ENCODE measurements at places on chromosomes 5 and 9.

- no peak for DNase-seq
These were observed 37.8 kb upstream of the SPDL1 start for GRCh38 chr5:169545762-169546161.

DNA sequence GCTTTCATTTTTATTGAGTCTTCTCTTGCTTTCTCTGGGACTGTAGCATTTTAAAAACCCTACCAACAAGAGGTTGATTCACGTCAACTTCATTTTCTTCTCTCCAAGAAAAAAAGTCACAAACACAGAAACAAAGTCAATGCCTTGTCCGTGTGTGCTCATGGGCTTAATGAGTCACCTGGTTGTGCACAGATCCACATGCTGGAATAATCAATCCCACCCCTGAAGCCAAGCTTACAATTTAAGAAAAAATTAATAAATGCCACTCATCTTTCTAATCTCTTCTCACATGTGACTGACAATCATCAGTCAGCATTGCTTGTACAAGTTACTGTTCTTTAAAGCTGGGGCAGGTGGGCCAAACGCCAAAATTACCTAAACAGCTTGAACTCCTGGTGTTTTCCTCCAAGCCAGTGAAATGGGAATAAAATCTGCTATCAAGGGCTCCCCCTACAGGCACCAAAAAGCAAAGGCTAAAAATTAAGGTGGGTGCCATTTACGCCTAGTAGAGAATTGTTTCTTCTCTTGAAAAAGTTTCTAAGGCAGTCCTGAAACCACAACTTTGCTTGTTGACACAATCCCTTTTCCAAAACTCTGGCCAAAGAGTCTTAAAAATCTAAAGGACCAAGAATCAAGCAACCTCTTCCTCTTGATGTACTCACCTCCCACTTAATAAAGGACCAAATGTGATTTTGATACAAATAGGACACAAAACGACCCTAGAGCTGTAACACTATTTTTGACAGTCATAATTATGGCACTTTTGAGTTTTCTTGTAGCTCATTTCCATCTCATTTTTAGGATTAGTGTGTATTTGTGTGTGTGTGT, 21.3 kb downstream of the TRMO start:
- no peak for DNase-seq

DNA sequence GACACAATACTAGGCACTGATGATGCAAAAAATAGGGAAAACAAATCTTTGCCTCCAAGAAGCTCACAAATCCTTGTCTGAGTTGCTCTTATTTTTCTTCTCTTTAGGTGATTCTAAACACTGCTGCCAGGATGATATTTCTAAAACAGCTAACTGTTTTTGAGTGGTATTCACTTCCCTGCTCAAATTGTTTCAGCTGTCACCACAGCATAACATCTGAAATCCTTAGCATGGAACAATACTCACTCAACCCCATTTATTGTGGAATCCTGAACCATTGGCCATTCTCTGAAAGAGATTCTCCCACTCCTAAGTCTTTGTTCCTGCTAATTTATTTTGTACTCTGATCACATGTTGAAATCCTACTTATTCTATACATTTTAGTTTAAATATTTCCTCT, 4.8 kb upstream of the SHOC1 start:
- no peak for DNase-seq

DNA sequence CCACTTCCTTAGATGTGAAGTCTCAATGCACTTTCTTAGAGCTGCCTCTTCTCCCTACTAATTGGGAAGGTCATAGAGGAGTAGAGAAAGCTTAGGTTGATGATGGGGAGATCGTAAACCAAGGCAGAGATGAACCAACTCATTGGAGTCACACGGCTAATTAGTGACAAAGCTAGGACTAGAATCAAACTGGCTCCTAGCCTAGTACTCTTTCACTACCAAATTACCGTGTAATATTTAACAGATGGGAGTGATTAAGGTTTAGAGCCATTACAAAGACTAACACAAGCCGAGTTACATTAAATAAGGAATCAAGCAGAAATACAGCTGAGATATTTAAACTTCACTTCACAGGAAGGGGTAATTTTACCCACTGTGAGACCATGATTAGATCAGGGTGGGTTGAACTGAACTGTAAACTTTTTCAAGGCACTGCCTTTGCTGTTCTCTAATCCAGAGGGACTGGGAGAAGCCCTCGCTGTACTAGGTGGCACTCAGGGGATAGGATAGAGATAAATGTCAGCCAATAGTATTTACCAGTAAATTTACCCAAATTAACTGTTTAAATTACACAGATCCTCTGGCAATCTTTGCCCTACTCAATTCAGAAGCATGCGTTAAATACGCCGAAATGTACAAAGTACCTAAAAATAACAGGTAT, 166.4 kb upstream of the PIK3R1 start:
- DNase-seq, result no peak

GRCh38 chr5:76269932-76270610, 133.0 kb upstream of the IQGAP2 start:
- no peak for DNase-seq

DNA sequence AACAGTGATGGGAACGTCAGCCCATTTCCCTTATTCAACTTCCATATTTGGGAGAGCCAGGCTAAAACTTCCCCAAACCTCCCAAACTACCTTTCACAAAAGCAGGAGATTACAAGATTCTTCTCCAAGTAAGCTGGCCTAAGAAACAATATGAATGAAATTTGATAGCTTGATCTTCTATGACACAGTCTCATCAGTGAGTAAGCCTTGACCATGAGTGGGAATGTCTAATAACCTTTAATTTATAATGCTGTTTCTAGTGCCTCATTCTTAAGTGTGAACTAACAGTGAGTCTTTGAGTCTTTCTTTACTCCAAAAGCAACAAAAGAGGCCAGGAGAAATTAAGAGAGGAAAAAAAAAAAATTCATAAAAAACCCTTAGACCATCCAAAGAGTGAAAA, 1379.9 kb downstream of the EFNA5 start:
- no peak for DNase-seq

GRCh38 chr9:103355000-103355399, 359.9 kb downstream of the CYLC2 start:
- DNase-seq, result no peak

DNA sequence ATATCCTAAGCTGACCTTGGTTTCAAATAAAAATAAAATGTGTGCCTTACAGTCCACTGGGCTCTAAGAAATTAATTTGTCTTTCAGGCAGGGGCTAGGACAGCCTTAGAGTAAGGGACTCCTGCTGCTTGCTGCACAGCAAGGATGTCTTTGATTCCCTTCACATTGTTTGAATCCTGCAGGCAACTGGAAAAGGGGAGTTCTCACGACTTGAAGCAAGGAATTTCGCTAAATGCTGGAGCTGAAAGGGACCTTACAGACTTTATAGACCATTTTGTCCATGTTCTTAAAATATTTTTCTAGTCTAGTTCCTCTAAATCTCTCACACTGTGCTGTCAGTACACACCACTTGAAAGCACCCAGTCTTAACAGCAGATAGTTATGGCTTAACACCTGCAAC, 35.6 kb downstream of the FBXW11 start:
- DNase-seq, result no peak

DNA sequence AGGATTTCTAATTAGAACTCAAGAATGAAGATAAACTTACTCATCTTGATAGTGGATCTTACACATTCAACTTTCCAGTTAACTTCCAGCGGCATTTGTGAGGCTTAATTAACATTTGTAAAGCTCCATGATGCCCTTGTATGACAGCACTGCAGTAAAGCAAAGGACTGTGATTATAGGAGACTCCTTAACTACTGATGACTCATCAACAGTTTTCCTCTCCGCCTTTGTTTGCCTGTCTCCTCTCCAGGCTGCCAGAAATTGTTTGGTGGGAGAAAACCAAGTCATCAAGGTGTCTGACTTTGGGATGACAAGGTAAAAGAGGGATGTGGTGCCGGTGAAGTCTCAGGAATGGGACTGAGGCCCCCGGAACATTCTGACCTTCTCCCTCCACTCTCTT, 20.4 kb upstream of the CYFIP2 start:
- no peak for DNase-seq

DNA sequence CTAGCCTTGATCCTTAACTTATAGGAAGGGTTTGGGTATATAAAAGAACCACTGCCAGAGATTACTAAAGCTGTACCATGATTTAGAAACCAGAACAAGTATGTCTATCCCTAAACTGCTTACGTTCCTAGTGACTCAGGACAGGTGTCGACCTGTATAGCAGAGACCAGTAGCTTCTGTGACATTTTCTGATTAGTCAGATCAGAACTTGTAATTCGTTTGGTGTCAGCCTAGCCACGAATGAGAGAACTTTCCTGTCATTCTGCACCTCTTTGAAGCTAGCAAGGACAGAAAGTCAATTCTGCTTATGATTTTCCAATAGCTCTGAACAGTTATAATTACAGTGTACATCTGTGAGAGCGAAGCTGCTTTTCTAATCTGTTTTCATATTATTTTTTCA, 39.5 kb downstream of the PRKACG start:
- DNase-seq, result no peak

DNA sequence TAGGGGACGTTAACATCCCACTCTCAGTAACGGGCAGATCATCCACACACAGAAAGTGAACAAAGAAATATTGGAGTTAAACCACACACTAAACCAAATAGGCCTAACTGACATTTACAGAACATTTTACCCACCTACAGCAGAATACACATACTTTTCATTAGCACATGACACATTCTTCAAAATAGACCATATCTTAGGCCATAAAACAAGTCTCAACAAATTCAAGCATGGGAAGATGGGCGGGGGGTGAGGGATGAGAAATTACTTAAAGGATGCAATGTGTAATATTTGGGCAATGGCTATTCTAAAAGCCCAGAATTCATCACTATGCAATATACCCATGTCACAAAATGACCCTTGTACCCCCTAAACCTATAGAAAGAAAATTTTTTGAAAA, 226.2 kb downstream of the ATPSCKMT start:
- DNase-seq, result no peak

GRCh38 chr5:3321119-3321760, 274.4 kb upstream of the IRX1 start:
- no peak for DNase-seq

DNA sequence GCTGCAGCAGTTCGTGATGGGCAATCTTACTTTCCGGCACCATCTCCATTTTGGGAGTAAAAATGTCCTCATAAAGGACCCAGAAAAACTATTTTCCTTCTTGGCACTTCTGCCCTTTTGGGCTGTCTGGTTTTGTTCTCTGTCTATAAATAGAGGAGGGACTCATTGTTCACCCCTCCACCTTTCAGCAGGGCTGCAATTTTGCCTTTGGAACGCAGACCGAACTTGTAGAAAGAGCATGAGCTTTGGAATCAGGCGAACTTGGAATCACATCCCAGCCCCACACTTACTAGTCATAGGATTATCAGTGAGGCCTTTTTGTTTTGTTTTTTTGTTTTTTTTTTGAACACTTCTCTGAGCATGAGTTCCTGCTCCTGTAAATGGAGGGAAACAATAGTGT, 178.1 kb upstream of the IL12B start:
- DNase-seq, result no peak
